Left hindlimb (tissue), 1 donor: ENCODE measurements at places on chromosomes 16 and 17.

- DNase-seq = no peak
Observed at GRCh38 chr17:60358606-60359225, 33.2 kb downstream of the USP32 start.

- DNase-seq = no peak
Observed at GRCh38 chr17:82400830-82401229, 17.3 kb upstream of the HEXD start.

DNA sequence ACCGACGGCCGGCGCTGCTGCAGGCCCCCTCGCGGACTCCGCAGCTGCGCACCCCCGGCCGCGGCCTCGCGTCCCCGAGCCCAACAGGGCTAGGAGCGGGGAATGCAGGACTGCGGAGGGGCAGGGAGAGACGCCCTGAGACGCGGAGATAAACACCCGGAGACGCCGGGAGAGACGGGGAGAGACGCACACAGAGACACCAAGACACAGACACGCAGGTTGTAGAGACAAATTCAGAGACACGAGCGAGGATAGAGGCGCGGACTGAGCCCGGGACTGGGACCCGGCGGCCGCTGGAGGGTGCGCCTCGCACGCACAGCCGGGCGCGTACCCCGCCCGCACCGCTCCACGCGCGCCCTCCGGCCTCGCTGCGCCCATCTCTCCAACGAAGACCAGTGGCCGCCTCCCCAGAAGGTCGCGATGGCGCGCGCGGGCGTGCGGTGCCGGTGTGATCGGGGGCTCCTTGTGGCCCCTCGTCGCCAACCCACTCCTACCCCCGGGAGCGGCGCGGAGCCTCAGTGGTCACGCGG is 902 bp downstream of the STAC2 start:
- DNase-seq = no peak

DNA sequence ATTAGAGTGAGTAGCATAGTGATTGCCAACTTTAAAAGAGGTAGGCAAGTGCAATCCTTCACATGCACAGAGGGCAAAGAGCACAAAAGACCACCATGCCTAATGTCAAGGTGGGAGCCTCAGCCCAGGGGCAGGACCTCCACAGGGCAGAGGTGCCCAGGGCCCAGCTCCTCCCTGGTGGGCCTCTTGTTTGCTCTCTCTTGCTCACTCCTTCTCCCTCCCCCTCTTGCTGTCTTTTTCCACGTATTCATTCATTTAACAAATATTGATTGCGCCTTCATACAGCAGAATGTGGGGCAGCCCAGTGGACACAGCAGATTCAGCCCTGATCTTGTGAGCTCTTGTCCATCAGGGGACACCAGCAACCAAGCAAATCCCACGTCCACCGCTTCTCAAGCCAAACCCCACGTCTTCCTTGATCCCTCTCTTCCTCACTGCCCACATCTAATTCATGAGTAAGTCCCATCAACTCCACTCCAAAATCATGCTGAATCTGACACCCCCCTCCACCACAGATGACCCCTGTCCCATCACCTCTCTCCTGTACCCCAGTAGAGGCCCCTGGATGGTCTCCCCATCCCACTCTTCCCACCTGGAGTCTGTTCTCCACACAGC is 44.1 kb upstream of the RPL38 start:
- no peak for DNase-seq

DNA sequence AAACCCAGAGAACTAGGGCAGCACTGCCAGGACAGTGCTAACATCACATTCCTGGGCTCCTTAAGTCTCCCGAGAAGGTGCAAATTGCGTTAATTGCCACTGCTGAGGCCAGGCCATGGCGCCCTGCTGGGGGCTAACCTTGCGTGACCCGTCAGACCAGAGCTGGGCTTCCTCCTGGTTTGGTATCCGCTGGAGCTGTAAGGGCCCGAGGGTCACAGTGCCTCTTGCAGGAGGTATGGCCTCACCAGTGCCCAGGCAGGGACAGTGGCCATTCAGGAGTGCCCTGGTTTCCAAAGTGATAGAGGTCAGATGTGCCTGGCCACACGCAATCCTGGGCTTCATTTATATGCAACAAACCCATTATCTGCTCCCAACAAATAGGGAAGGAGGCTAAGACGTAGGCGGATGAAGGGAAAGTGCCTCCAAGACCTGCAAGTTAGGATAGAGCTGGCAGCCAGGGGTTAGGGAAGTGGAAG is 17.7 kb upstream of the ADCY9 start:
- DNase-seq = no peak

DNA sequence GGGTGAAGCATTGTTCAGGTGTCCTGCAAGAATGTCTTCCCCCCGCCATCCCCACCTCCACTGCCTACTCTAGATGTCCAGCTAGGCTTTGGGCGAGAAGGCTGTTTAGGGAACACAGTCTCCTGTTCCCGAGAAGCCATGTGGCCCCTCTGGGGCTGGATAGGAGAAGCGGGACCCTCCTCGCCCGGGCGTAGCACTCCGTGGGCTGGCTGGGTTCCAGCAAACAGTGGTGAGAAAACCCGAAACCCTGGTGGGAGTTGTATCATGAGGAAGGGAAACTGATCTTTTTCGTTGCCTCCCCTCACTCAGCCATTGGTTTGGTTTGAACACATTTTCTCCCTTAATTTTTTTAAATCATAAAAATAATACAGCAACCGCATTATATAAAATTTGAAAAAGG is 56.6 kb downstream of the IRF8 start:
- DNase-seq = no peak

DNA sequence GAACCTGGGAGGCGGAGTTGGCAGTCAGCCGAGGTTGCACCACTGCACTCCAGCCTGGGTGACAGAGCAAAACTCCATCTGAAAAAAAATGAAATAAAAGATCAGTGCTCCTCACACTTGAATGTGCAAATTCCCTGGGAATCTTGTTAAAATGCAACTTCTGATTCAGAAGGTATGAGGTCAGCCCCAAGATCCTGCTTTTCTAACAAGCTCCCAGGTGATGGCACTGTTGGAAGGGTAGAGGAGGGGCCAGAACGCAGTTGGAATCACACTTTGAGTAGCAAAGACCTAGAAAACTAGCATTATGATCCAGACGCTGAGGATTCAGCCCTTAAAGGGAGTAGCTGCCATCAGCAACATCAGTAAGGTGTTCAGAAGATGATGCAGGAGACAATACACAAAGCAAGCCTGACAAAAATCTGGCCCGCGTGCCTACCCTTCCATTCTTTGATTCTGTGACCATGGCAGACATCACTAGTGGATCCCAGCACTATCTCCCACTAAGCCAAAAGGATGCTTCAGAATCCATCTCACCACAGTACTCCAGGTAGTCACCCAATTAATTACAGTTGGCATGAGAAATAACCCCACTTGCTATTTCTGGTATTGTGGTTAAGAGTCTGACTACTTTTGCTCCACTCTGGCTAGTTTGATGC is 33.1 kb upstream of the MEIOC start:
- DNase-seq = no peak
